ENCODE measurements at places on chromosomes 7 and 10.

DNA sequence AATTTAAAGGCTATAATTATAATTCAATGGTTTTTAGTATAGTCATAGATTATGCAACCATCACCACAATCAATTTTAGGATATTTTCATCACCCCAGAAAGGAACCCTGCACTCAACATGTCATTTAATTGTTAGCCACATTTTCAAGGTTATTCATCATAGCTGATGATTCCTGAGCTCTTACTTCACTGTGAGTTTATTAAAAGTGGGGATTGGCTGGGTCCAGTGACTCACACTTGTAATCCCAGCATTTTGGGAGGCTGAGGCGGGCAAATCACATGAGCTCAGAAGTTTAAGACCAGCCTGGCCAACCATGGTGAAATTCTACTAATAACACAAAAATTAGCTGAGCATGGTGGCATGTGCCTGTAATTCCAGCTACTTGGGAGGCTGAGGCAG lies 787 bp downstream of the CCL26 start:
- no peak for DNase-seq

DNA sequence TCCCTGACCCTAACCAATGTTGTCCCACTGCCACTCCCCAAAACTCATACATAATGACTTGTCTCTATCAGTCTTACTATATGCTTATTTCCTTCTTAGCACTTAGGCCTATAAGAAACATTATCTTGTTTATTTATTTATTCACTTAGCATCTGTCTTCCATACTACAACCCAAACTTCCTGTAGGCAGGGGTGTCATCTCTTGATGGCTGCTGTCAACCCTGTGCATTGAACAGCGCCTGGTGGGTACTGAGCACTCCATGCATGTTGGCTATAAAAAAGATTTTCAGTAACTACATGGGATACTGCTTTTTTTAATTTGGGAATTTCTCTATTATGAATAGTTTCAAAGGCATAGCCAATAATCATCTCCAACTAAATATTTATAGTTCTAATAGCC lies 46.7 kb downstream of the JAZF1 start:
- no peak for DNase-seq

DNA sequence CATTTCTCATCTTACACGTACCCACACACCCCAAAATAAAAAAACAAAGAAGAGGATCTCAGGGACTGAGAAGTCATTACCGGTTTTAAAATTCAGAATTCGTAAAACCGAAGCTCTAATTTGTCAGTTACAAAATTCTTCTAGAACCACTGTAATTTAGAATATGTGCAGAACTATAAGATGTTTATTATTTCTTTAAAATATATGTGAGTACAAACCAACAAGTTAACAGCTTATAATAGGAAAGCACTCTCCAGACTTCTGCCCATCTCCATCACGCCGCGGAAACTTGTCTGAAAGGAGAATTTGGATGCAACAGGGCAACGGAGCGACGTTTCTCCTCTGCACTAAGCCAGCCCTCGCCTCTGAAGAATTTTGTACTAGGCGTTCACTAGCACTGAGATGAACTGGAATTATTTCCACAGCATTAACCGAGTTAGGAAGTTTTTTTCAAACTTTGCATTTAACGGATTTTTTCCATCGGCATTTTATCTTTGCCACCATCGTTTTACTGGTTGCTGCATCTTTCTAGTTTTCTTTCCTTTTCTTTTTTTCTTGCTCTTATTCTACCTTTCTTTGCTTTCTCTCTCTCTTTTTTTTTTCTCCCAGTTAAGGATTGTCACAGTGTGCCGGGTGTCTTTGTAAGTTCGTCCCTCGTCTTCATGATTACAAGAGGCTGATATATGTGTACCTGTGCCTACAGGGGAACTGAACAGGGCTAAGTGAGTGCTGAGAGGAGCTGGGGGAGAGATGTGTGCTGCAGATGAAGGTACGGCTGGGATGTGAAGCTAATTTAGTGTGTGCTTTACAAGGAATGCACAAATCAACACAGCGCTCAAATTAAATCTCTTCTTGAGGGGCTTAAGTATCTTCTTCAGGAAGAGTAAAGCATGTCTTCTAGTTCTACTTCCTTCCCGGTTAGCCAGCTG lies 295.9 kb upstream of the NFE2L3 start:
- no peak for DNase-seq

- peak; percentile 58 for DNase-seq
Measured at GRCh38 chr10:26438534-26439341, 597 bp downstream of the APBB1IP start.

GRCh38 chr7:23018750-23019149 lies 4.8 kb upstream of the HYCC1 start:
- DNase-seq = no peak

GRCh38 chr10:112848868-112849430 lies 101.1 kb upstream of the TCF7L2 start:
- DNase-seq = no peak

DNA sequence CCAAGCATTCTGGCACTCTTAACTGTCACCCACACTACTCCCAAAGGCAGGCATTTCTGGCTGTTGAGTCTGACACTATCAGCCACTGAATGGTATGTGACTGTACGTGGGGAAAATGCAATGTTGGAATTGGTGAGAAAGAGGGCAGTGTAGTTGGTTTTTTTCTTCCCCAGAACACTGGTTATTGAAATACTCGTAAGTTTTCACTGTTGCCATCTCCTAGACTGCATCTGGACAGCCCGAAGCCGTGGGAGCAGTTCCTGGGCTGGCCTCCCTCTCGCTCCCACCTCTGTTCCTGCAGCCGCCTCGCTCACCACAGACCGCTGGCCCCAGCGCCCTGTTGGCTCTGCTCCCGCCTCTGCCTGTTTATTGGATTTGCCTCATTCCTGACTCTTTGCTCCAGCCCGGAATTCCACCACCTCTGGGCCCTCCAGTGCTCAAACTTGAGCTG lies 5.7 kb downstream of the PLCE1 start:
- DNase-seq = no peak

- DNase-seq = no peak
Measured at GRCh38 chr10:50613726-50614443, 9.9 kb downstream of the SGMS1 start.

GRCh38 chr7:14806891-14807290 lies 95.7 kb downstream of the DGKB start:
- no peak for DNase-seq

DNA sequence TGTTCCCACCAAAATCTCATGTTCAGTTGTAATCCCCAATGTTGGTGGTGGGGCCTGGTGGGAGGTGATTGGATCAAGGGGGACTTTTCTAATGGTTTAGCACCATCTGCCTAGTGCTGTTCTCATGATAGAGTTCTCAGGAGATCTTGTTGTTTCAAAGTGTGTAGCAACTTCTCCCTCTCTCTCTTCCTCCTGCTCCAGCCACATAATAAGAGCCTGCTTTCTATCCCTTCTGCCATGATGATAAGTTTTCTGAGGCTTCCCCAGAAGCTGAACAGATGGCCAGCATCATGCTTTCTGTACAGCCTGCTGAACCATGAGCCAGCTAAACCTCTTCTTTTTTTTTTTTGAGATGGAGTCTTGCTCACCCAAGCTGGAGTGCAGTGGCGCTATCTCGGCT lies 910.6 kb downstream of the KCNMA1 start:
- no peak for DNase-seq

Data from stimulated activated CD8-positive, alpha-beta memory T cell treated with anti-CD3 and anti-CD28 coated beads, Interleukin-2, amount 100 ng/mL, for 48 hours (primary cell).